ENCODE measurements at places on chromosomes 2 and 18.
A peak's percentile ranks its signal among the peaks of the same experiment; 100 is the strongest.

DNA sequence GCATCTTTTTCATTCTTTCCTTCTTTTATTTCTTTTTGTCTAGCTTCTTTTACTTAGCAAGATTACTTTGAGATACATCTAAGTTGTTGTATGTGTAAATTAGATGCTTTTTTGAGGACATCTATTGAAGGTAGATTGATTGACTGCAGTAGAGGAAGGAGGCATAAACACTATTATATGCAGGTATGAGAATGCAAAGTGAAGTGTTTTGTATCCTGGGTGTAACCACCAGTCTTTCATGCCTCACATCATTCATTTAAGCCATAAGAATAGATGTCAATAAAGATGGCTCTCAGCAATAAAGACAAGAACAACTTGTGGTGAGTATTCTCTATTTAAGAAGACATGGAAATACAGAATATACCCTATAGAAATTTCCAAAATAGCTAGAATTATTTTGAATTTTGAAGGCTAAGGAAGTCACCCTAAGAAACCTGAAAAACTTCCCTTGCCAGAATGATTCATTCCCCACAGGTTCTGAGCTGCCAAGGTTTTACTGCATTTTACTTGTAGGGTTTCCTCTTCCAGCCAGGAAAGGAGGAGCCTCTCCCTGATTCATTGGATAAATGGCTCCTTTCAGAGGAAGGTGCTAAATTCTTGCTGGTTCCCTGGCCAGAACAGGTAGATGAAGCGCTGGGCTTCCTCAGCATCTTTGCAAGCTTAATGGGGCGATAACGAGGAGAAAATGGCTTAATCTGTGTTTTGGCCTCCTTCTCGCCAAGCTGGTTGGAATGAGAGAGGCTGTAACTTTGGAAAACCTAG is 279.8 kb upstream of the SLC14A2 start:
- DNase-seq, result no peak

- peak; percentile 61 for DNase-seq
Observed at GRCh38 chr2:164721430-164721829, 100.1 kb upstream of the GRB14 start.

DNA sequence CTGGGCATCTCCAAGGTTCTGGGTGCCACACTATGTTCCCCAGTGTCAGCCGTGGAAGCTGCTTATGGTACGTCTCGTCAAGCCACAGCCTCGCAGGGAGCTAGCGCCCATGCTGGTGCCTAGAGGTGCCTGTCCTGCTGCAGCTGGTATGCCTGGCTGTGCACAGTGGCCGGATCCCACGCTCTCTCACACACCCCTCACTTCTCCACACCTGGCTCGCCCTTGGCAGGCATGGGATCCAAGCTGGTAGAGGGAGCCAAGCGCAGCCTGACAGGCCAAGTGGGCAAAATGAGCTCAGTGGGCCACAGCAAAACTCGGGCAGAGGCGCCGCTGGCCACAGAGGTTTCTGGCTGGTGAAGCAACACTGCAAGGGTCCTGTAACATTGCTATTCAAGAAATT is 156.1 kb upstream of the RBMS1 start:
- no peak for DNase-seq

DNA sequence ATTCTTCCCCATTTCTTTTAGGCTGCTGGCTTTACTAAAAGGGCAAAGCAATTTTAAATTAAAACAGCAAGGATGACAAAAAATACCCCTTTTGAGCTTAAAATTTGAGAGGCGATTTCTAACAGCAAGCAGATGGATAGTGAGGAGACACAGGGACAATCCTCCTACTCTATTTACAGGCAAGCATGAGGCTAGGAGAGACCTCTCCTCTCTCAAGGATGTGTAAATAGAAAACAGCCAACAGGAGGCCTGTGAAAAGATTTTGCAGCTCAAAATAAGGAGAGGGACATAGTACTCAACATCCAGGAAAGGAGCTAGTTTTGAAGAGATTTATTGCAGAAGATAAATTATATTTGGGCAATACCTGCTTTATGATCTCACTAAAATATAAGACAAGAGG is 53.8 kb downstream of the LINC00305 start:
- no peak for DNase-seq

- DNase-seq, result no peak
Observed at GRCh38 chr2:238894950-238895298, 47.0 kb downstream of the TWIST2 start.

GRCh38 chr2:196230061-196230854 is 58.9 kb upstream of the STK17B start:
- DNase-seq, result no peak

GRCh38 chr18:7646174-7646886 is 79.2 kb downstream of the PTPRM start:
- DNase-seq, result no peak

- peak; percentile 67 for DNase-seq
Observed at GRCh38 chr2:237723602-237724001, 75.0 kb upstream of the RBM44 start.

GRCh38 chr2:209990838-209991237 is 11.6 kb upstream of the RPE start:
- no peak for DNase-seq

DNA sequence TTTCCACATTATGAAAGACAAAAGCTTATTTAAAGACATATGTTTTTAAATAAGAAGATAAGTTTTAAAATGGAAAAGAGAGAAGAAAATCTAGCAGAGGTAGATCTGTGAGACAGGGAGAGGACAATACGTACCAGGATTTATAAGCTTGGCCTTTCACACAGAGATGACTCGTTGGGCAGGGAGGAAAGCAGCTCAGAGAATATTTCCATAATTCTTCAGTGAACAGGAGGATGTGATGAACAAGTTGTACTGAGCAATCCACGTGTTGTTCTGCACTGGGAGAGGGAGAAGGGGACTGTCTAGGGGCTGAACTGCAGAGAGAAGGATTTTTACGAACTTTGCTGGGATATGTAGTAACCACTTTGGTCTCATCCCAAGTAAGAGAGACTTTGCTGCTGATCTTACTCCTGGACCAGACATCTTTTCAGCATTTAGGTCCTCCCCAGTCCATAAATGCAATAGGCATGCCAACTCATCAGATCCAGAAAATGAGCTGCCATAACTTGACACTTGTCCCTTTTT is 162.5 kb upstream of the SETBP1 start:
- DNase-seq, result no peak

DNA sequence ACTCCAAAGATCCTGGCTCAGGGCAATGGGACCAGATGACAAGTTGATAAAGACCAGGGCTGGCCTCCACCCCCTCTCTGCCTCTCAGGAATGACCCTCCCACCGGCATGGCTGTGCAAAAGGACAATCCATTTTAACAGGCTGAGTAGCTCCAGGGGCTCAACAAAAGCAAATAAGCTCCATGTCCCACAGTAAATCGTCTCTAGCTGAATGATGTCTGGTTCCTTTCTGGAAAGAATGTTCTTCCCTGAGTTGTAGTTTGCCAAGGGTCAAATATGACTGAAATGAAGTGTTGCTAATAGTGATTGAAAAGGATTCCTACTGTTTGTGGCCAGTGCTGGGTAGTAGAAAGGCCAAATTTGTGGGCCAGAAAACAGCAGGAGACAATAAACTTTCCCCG is 434.4 kb upstream of the ETAA1 start:
- DNase-seq, result no peak

- peak; percentile 87 for DNase-seq
Observed at GRCh38 chr18:3688690-3689089, 238.7 kb downstream of the TGIF1 start.
